Activated T-helper 1 cell treated with anti-CD3 and anti-CD28 coated beads, Interleukin-2, amount 50 U/mL, for 16 hours (primary cell): ENCODE measurements at places on chromosomes 11 and 22.

DNA sequence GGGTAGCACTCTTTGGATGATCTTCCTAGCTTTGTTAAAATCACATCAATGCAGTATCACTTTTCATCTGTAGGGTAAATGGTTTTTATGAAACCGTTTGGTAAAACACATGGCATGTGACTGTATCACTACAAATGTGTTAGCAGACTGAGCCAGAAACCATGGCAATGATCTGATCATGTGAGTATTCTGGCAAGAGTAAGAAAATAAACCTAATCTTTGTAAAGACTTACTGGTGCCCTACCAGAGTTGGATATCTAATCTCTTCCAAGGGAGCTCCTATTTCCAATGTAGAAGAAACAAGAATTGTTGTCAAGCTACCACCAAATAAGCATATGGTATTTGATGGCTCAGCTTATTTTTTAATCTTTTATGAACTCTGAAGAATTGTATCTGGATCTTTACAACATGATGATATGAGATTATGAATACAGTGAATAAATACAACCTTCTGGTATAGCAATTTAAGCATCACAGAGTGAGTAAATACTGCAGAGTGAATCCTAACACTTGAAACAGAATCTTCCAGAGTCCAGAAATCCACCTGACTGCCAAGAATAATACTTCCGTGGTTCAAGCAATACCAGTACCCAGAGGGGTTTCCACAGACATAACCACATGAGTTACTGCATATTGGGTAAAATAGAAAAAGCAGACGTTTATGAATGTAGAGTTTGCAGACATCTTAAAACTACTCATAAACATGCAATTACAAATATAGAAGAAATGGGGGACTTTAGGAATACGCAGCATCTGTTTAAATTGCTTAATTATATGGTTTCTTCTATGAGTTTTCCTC, 238.8 kb downstream of the TTC28 start:
- DNase-seq: no peak

- no peak for DNase-seq
Measured at GRCh38 chr11:6452219-6452618, 11.4 kb upstream of the HPX start.

GRCh38 chr22:25083807-25084200, 115.9 kb upstream of the CRYBB3 start:
- DNase-seq: no peak

DNA sequence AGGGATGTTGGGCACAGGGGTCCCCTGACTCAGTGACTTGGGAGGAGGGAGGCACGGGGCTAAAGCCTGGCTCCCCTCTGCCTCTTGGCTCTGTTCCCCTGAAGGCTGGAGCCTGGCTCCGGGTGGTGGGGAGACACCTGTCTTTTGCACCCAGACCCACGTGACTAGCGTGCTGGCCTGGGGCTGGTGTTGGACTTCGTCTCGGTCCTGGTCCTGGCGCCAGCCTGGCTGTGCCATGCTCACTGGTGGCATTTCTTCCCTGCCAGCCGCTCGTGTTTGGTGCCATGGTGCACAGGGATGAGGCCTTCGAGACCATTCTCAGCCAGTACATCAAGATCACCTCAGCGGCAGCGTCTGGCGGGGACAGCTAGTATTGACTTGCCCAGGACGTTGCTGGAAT, 56.7 kb downstream of the GRAMD4 start:
- DNase-seq: no peak

DNA sequence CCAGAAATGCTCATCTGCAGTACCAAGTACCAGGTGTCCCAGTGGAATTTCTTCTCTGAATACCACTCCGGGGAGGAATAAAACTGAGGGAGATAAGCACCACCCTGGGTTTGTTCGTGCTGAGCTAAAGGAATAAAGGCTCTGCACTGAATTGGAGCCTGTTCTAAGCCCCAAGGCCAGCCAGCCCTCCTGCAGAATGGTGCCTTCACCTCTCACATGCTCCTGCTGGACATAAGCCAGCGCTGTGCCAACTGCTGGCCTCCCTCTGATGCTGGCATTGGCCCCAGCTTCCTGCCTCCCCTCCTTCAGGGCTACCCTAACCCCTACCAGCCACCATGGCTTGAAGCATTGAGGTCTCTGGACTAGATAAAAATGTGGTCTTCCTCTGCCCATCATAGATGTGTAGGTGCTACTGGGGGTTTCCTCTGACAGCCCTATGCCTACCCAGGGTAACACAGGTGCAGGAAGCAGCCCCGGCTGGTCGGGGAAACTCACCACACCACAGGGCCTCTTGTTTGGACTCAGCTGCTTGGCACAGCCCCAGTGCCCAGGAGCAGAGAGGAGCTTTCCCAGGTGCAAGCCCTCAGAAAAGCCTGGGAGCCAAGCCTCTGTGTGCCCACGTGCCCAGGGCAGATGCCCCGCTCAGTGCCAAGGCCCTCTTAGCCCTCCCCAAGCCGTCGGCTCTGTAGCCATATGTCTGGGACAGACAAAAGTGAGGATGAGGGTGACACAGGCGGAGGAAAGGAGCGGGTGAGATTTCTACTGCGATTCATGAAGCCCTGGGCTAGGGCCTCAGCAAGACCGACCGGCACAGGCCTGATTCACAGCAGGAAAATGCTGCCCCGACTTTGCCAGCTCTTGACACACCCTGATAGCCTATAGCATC, 34.1 kb upstream of the JAM3 start:
- DNase-seq: no peak

DNA sequence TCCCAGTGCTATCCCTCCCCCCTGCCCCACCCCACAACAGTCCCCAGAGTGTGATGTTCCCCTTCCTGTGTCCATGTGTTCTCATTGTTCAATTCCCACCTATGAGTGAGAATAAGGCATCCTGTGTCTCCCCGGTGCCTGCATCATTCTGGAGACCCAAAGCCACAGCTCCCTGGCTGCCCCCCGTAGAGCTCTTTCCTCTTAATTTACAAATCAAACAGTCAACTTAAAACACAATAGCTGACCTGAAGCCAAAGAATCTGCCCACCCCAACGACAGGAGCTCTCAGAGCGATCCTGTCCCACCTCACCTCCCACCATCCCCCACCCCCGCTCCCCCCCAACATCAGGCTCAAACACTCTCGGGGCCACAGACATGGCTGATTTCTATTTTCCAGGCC, 558.3 kb downstream of the BRD1 start:
- DNase-seq: no peak

DNA sequence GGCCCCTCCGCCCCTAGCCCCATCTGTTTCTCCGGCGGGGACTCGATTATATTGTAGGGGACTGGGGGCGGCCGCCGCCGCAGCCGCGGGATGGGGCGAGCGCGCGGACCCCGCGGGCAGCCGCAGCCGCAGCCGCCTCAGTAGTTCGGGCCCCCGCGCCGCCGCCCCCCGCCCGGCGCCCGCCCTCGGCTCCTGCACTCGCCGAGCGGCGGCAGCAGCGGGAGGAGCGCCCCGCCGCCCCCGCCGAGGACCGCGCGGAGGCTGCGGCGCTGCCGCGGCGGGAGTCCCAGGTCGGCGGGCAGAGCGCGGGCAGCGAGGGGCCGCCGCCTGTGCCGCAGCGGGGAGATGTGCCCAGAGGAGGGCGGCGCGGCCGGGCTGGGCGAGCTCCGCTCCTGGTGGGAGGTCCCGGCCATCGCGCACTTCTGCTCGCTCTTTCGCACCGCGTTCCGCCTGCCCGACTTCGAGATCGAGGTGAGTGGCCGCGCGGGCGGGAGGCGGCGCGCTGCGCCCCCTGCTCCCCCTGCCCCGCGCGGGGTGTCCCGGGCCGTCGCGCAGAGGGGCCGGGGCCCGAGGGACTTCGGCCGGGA, at the start of gene CECR2:
CECR2 (plus strand) TSS at position 22 of the 587 bp plus-strand sequence; CDS start at position 346, 324 bp downstream.
- DNase-seq: no peak

GRCh38 chr11:111259896-111260295, 14.4 kb downstream of the POU2AF2 start:
- no peak for DNase-seq

GRCh38 chr22:44685384-44686056, 16.5 kb upstream of the PRR5 start:
- peak; percentile 57 for DNase-seq

GRCh38 chr22:40196628-40197360, 19.1 kb downstream of the TNRC6B start:
- DNase-seq: no peak

- no peak for DNase-seq
Measured at GRCh38 chr22:48318575-48319320, 1508.9 kb downstream of the BRD1 start.

GRCh38 chr11:88312628-88313027, 24.9 kb downstream of the CTSC start:
- DNase-seq: no peak

GRCh38 chr11:12397931-12398334, 20.6 kb downstream of the PARVA start:
- DNase-seq: no peak

GRCh38 chr22:39496131-39496838, 5.8 kb upstream of the MIEF1 start:
- DNase-seq: peak; percentile 32

- DNase-seq: no peak
Measured at GRCh38 chr11:75421035-75421602, 11.9 kb downstream of the KLHL35 start.

GRCh38 chr22:27212102-27212501, 554.7 kb downstream of the MIAT start:
- no peak for DNase-seq

DNA sequence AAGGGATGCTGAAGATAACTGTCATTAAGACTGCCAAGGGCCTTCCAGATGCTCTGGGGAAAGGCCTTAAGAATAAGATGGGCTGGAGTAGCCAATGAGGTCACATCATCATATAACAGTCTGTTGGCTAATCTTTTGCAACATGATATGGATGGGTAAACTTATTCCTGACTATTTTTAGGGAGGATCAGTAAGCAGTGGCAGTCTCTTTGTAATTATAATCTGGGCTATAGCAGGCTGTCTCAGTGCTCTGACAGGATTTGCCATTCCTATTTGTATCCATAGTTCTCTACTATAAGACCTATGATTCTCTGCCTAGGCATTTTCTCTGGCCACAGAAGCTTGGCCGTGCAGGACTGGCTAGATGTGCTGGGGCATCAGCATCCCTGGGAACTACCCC, 16.1 kb upstream of the CALCB start:
- DNase-seq: no peak

DNA sequence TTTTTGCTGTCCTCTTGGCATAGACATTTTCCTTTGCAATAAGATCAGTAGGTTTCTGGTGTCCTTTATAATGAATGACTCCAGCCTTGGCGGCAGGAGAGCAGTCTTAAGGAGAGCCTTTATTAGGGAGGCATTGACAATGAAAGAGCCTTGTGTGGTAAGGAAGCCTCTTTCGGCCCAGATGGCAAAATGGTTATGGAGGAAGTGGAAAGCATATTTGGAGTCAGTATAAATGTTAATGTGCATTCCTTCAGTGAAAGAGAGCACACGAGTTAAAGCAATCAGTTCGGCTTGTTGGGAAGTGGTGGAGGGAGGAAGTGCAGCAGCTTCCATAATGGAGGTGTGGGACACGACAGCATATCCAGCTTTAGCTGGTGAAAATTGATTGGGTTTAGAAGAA, 18.1 kb upstream of the ANO1 start:
- DNase-seq: no peak

GRCh38 chr11:971092-971690, 45.5 kb downstream of the AP2A2 start:
- DNase-seq: no peak

GRCh38 chr22:37421468-37421877, 5.8 kb downstream of the ELFN2 start:
- no peak for DNase-seq

GRCh38 chr11:104668797-104669463, 229.3 kb downstream of the CASP12 start:
- DNase-seq: no peak

DNA sequence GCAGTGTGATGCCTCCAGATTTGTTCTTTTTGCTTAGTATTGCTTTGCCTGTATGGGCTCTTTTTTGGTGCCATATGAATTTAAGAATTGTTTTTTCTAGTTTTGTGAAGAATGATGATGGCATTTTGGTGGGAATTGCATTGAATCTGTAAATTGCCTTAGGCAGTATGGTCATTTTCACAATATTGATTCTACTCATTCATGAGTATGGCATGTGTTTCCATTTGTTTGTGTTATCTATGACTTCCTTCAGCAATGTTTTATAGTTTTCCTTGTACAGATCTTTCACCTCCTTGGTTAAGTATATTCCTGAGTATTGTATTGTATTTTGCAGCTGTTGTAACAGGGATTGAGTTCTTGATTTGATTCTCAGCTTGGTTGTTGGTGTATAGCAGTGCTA, 18.3 kb upstream of the ZBED5 start:
- DNase-seq: no peak

- DNase-seq: no peak
Measured at GRCh38 chr11:1571760-1572196, 293 bp downstream of the DUSP8 start.

DNA sequence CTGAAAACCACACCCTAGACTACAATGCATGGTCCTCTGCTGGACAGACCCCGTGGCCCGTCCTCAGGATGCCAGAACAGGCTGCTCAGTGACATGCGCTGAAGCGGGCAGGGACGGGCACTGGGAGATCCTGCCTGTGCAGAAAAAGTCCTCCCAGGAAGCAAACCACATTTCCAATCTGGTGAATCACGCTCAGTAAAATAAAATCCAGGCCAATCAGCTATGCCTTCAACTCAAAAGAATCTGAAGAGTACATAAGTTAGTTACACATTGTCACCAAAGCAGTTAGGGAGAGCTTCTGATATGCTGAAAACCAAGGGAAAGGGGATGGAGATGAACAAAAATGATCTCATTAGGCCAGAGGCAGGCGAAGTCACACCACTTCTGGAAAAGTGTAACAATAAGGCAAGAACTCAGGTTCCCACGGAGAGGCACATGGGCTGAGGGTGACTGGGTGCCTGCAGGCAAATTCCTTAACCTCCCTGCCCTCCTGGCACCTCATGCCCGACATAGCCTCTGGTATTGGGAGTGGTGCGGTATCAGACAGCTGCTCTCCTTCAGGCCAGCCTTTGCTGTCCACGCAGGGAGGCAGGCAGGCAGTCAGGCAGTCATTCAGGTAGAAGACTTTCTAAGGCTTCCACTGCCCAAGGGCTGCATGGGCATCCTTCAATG, 66.4 kb downstream of the APOL5 start:
- DNase-seq: no peak

- peak; percentile 71 for DNase-seq
Measured at GRCh38 chr22:22508274-22509176, at the start of gene ZNF280B. Gene ZNF280B, minus strand, starts transcription at chr22:22508742. Its CDS starts 19,344 bp downstream, at chr22:22489398.

- no peak for DNase-seq
Measured at GRCh38 chr11:58057481-58057880, 26.7 kb downstream of the OR6Q1 start.

- no peak for DNase-seq
Measured at GRCh38 chr11:70072861-70073755, 5.0 kb upstream of the ANO1 start.

DNA sequence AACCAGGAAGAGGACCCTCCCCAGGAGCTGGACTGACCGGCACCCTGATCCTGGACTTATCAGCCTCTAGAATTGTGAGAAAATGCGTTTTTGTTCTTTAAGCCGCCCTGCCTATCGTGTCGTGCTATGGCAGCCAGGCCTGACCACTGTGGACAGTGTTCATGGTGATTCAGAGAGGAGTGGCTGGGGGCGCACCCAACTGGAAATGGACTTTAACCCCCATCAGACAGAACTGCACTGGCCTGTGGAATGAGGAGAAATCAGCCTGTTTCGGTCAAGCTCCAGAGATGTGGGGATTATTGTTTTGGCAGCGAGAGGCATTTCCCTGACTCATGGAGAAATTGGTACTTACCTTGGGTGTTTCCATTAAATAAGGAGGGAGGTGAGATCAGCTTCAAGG, 1437.8 kb downstream of the BRD1 start:
- no peak for DNase-seq
